Activated T-helper 2 cell treated with anti-CD3 and anti-CD28 coated beads, Interferon-gamma antibody, Interleukin-2, Interleukin-4, amounts not matched to agents 10 μg/mL and 5 μg/mL and 100 μg/mL, durations not matched to agents 14 hours and 24 hours and 36 hours (primary cell): ENCODE measurements at places on chromosomes 3 and 15. TPM values are rescaled to one million over a fixed set of nuclear protein-coding genes. Genes with fewer than 3 reads are reported as not detected.

PCOLCE2 gene
- not detected in 2 replicates for total RNA-seq

UBA7 gene
- total RNA-seq = 92.0 and 95.7 TPM in 2 replicates

RTP1 gene
- total RNA-seq = not detected in 2 replicates

LEKR1 gene
- 0.30 and 0.52 TPM in 2 replicates for total RNA-seq

MEGF11 gene
- total RNA-seq = not detected in 2 replicates

STRA6 gene
- not detected in 2 replicates for total RNA-seq

FAM227B gene
- 2.7 and 3.1 TPM in 2 replicates for total RNA-seq

LRRC31 gene
- 0.07 TPM in 1 of 2 replicates, not detected in the other for total RNA-seq
